ENCODE measurements at places on chromosomes 2 and 18.

DNA sequence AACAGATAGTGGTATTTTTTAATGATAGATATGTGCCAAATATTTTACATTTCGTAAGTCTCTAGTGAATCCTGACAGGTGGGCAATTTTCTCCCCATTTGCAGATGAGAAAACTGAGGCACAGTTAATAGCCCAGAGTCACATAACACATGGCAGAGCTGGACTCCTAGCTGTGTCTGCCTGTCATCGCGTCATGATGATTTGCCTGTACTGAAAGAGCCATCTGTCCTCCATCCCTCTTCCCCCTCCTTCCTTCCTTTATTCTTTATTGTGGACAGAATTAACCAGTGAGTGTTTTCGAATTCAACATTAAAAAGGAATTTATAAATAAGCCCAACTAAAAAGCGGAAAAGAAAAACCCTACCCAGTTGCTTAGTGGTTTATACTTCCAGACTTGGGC lies 3.2 kb downstream of the DNAJB2 start:
- no peak for DNase-seq

DNA sequence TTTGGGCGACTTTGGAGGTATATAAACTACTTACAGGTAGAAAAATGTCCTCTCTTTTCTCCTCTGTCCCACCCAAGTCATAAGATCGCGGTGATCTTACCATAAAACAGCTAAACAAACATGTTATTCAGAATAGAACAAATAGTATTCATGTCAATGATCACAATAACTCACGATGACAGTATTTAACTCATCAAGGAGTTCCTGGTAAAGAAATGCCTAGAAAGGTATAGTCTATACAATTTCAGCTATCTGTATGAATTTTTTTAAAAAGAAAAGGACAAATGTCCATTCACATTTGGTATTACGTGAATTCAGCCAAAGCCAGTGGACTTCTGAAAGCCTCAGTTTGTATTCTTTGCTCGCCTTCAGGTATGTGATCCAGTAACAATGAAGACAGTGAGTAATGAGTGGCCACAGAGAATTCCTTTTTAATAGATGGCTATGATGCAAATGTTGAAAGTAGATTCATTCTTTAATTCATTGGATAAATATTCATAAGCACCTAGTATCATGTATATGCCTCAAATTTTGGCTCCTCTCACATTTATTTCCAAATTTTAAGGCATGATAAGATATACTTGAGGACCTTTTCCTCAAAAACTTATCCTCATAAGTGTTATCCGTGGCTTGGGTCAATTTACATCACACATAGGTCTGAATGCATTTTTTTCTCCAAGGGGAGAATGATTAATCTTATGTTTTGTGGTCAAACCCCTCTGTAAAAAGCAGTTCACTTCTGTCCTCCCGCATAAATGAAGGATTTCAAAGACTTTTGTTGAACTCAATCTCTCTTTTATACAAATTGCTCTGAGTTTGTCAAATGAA lies 20.3 kb downstream of the ABCB11 start:
- no peak for DNase-seq

DNA sequence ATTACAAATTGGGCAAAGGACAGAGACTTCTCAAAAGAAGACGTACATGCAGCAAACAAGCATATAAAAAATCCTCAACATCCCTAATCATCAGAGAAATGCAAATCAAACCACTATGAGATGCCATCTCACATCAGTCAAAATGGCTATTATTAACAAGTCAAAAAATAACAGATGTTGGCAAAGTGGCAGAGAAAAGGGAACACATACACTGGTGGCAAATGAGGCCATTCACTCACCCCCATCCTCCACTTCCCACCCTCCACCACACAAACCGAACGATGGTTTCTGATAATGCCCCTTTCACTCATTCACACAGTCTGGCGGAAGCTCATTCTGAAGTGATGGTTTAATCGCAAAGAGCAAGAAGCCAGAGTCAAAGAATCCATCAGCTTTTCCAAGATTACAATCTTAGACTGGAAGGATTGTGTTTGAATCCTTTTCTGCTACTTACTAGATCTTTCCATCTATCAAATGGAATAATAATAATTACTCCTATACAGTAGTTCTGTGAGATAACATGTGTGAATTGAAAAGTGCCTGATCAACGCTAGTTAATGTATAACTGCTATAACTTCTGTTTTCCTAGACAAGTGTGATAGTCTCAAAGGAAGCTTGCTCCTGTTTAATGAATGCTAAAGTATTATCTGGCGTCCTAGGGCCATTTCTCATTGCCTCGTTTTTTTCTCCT lies 16.9 kb upstream of the CD28 start:
- no peak for DNase-seq

- DNase-seq, result no peak
Measured at GRCh38 chr18:8003878-8004675, 437.0 kb downstream of the PTPRM start.

- DNase-seq, result no peak
Measured at GRCh38 chr2:202267495-202267894, 1.9 kb downstream of the NOP58 start.

- no peak for DNase-seq
Measured at GRCh38 chr2:177001334-177001733, 211.3 kb upstream of the HNRNPA3 start.

Measured in CD4-positive, alpha-beta T cell treated with Interleukin-15 for 4 hours (primary cell).